ENCODE measurements at places on chromosomes 5 and 9.

DNA sequence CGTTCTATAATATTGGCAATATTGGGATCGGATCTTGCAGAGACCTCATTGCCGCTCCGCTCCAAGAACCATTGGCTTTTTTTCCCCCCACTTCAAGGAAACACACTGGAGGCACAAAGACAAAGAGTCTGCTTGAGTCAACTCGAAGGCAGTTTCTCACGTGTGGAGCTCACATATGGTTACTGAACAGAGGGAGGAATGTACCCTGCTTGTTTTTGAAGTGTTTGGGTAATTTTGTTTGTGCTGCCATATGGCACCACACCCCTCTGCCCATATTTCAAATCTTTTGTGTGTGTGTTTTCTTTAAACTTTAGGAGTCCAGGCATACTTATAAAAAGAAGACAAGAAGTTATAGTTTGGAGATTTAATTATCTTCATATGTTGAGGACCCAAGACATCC, 595.9 kb downstream of the DTWD2 start:
- no peak for DNase-seq

DNA sequence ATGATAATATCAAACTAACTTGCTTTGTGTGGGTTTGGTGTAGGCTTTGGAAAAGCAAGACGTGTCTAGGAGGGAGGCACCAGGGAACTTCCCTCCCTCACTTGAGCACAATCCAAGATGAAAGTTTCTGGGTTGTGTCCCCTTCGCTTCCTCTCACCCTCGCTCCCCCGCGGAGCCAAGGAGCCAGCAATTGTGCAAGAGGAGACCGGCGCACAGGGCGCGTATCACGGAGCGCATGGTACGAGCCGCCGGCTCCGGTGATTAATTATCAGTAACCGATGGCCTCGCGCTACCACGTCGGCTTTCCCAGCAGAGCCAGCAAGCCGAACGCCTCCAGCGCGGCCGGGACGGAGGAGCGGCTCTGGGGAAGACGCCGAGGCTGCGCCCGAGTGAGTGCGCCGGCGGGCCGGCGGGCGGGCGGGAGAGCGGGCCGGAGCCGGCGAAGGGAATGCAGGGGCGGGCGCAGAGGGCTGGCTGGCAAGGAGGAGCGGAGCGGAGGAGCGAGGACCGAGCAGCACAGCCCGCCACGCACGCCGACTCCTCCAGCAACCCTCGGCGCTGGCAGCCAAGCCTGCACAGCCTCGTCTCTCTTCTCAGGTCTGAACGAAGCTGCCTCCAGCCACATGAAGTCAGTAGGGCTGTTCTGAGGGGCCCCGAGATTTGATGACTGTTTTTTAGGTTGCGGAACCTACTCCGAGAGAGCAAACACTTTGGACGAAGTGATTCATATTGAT, 143.6 kb downstream of the BNC2 start:
- DNase-seq, result no peak

- no peak for DNase-seq
Observed at GRCh38 chr5:132770476-132771159, 6.4 kb downstream of the SEPTIN8 start.

DNA sequence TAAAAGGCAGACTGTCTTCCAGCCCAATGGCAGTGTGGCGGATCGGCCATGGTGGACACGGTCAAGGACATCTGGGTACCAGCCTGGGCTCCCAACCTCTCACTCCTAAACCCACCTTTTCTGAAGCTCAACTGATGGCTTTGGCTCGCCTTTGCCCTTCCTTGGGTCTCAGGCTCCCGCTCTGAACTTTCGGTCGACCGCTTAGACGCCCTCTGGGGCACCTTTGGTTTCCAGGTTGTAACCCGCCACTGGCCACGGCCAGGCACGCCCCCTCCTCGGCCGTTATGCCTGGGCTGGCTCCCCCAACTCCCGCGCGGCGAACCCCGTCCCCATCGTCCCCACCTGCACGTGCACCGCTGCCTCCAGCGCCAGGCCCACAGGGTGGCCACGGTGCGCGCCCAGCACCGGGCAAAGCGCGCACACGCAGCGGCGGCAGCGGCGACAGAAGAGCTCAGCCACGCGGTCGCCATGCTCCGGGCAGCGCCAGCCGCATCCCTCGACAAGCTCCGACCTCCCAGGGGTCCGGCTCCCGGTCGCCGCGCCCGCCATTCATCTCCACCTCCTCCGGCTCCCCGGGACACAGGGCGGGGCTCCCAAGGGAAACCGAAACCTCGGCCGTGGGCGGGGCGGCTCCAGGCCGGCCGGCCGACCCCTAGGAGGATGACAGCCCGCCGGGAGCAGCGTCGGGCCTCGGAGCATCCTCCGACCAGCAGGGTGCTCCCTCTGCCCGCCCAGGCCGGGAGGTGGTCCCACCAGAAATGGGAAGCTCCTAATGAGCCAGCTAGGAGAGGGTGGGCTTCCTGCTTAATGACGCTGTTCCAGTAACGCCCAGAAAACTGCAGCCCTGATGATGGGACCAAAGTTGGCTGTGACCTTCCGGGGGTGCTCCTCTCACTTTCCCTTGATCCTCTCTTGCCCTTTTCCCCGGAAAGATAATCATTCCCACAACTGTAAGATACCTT, at the start of gene TRIM14:
TRIM14 (minus strand) TSS at position 583 of the 962 bp plus-strand sequence; CDS start at position 549, 34 bp downstream.
- peak; percentile 38 for DNase-seq

DNA sequence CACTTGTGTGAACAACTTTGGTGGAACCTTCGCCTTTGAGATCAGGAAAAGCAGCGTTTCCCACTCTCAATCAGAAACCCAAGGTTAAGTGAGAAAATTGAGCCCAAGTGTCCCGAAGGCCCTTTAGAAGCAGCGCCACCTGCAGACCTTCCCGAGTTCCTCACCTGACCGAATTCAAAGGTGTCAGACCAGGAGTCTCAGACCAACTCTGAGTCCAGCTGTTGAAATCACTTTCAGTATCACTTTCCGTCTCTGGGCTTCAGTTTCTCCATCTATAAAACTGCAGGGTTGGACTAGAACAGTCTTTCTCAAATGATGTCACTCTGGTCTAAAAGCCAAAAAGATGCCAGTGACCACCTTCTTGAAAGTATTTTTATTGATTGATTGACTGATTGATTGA, 31.7 kb upstream of the GRHPR start:
- DNase-seq, result no peak

- DNase-seq, result no peak
Observed at GRCh38 chr5:151140686-151141459, 16.7 kb downstream of the ANXA6 start.

- DNase-seq, result no peak
Observed at GRCh38 chr5:107359916-107360234, 310.9 kb downstream of the EFNA5 start.

- DNase-seq, result no peak
Observed at GRCh38 chr9:77820293-77820954, 172.3 kb upstream of the GNA14 start.

GRCh38 chr9:128361296-128361985, 9.7 kb upstream of the URM1 start:
- DNase-seq, result no peak

- no peak for DNase-seq
Observed at GRCh38 chr5:138903130-138903775, 28.1 kb upstream of the LRRTM2 start.

- DNase-seq, result no peak
Observed at GRCh38 chr9:110846215-110846614, 177.6 kb downstream of the MUSK start.

- DNase-seq, result no peak
Observed at GRCh38 chr5:124643336-124643735, 103.1 kb downstream of the ZNF608 start.

- no peak for DNase-seq
Observed at GRCh38 chr9:121720311-121721057, 69.0 kb downstream of the DAB2IP start.

- DNase-seq, result no peak
Observed at GRCh38 chr9:83307066-83307724, 231.0 kb downstream of the FRMD3 start.

DNA sequence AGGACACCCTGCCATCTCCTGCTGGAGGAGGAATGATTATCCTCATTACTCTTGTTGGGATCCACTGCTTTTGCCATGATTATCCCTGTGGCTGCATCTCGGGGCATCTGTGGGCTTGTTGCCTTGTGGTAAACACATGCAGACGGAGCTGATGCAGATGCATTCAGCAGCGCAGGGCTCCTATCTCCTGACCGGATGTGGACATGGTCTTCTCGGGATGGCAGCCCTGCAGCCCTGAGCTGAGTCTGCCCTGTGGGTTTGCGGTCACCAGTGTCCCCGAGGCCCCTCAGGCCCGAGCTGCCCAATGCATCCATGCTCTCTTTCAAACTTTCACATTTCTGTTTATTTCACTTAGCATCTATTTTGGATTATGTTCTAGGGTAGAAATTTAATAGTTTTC, 250.4 kb upstream of the IRX1 start:
- no peak for DNase-seq

- DNase-seq, result no peak
Observed at GRCh38 chr5:125269926-125270325, 523.5 kb upstream of the ZNF608 start.

- no peak for DNase-seq
Observed at GRCh38 chr5:140172483-140172882, 2.5 kb upstream of the CYSTM1 start.

GRCh38 chr5:125717209-125717608, 706.0 kb upstream of the GRAMD2B start:
- DNase-seq, result no peak

DNA sequence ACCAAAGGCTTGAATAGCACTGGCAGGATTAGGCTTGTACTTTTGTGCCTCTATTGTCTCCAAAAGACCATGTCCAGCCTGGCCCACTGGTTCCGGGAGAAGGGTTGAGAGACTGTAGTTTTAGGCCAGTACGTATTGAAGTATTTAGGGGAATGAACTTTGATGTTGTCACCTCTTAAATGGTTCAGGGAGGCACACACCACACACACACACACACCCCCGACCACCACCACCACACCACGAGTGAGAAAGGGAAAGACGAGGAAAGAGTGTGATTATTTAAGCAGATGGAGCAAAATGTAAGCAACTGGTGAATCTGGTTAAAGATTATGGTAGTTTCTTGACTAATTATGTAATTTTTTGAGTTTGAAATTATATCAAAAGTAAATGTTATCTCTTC, 61.6 kb downstream of the NIPBL start:
- DNase-seq, result no peak

GRCh38 chr5:168477060-168477459, 9.2 kb upstream of the RARS1 start:
- no peak for DNase-seq

- no peak for DNase-seq
Observed at GRCh38 chr5:1432296-1432695, 12.9 kb downstream of the SLC6A3 start.

- DNase-seq, result no peak
Observed at GRCh38 chr5:17105744-17106418, 111.5 kb upstream of the BASP1 start.

- DNase-seq, result no peak
Observed at GRCh38 chr5:179698935-179699615, at the start of gene CANX. TSS of gene CANX (plus strand) at chr5:179698967. CDS start at chr5:179705682, 6,715 bp downstream.

DNA sequence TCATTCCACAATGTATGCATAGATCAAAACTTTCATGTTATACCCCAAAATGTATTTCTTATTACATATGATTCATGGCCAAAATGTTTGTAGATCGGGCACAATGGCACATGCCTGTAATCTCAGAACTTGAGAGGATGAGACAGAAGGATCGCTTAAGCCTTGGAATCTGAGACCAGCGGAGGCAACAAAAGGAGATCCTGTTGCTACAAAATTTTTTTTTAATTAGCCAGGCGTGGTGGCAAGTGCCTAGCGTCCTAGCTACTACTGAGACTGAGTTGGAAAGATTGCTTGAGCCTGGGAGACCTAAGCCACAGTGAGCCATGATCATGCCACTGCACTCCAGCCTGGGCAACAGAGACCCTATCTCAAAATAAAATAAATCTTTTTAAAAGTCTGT, 89.9 kb downstream of the MAPKAP1 start:
- DNase-seq, result no peak

GRCh38 chr5:54792611-54793404, 192.6 kb downstream of the ESM1 start:
- no peak for DNase-seq

DNA sequence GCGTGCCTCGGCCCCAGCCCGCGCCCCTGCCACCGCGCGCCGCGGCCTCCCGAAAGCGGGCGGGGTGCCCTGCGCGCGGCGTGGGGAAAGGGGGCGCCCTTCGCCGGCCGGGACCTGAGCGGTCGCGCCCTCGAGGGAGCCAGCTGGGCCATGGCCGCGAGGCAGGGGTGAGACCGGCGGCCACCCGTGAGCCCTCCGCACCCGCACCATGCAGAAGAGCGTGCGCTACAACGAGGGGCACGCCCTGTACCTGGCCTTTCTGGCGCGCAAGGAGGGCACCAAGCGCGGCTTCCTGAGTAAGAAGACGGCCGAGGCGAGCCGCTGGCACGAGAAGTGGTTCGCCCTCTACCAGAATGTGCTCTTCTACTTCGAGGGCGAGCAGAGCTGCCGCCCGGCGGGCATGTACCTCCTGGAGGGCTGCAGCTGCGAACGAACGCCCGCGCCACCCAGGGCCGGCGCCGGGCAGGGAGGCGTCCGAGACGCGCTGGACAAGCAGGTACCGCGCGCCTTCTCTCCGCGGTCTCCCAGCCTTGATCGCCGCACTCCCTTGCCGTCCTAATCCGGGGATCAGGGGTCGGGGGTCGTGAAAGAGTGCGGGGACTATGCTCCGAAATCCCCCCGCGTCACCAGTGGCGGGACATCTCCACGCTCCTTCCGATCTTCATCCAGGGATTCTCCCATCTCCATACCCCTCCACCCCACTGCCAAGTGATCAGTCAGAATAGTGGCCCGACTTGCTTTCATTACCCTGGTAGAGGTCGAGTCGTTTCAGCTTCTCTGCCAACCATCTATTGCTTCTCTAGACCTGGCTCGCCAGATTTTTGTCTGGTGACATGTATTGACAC, 590 bp downstream of the RASGRF2 start:
- peak; percentile 10 for DNase-seq

DNA sequence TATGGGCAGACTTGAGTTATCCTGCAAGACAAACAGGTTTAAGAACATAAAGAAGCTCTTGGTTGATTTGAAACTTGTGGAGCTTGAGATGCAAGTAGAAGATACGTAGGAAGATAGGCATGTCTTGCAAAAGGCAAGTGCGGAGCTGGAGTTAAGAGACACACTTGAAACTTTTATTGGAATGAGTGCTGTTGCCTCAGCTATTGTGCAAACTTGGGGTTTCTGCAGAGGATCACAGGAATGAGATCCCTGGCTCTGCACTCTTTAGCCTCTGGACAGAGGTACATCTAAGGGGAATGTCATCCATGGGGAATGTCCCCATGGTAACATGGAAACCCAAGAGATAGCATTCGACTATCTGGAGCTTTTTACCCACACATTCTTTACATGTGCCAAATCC, 121.1 kb downstream of the ADCY2 start:
- no peak for DNase-seq

DNA sequence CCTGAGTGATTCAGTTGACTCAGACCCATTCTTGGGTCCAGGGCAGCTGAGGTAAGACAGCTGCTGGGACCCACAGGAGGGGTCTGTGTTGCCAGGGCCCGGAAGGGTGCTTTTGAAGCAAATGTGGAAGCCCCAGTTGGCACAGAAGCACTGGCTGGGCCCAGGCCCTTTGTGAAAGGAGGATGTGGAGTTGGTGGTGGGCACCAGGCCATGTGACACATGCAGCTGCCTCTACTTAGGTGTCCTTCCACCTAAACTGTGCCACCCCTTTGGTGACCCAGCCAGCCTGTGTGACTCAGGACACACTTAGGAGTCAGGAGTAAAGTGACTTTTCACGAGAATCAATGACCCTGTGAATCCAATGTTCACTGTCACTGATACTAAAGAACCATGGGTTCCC, 114.3 kb upstream of the SLC25A48 start:
- no peak for DNase-seq

GRCh38 chr5:57724836-57725235, 242.2 kb upstream of the ACTBL2 start:
- DNase-seq, result no peak

All from stimulated activated CD8-positive, alpha-beta memory T cell treated with anti-CD3 and anti-CD28 coated beads, Interleukin-15, amount 100 ng/mL, for 4 hours (primary cell).